CD4-positive, alpha-beta T cell (primary cell): ENCODE measurements at places on chromosomes 13 and 19. TPM values are rescaled to one million over a fixed set of nuclear protein-coding genes. Genes with fewer than 3 reads are reported as not detected.

- DNase-seq = no peak
Measured at GRCh38 chr19:7333198-7334118, 15.3 kb upstream of the ARHGEF18 start.

DNA sequence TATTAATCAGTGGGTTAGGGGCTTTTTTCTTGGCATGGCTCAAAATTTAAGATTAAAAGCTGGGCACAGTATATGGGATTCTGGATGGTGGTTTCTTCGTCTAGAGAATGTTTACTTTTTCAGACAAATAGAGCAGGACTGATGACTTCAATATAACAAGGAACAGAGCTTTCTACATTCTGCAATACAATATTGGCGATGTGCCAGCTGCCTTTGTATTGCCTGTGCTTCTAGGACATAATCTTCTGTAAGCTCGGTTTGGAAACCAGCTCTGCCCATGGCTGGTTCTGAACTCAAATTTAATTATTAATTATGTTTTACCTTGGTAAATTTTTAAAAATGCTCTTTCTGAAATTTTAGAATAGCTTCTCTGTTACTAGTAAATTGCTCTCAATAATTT is 139.1 kb upstream of the TRPC4 start:
- DNase-seq = no peak

- no peak for DNase-seq
Measured at GRCh38 chr13:90455823-90456222, 891.7 kb upstream of the MIR17HG start.

DNA sequence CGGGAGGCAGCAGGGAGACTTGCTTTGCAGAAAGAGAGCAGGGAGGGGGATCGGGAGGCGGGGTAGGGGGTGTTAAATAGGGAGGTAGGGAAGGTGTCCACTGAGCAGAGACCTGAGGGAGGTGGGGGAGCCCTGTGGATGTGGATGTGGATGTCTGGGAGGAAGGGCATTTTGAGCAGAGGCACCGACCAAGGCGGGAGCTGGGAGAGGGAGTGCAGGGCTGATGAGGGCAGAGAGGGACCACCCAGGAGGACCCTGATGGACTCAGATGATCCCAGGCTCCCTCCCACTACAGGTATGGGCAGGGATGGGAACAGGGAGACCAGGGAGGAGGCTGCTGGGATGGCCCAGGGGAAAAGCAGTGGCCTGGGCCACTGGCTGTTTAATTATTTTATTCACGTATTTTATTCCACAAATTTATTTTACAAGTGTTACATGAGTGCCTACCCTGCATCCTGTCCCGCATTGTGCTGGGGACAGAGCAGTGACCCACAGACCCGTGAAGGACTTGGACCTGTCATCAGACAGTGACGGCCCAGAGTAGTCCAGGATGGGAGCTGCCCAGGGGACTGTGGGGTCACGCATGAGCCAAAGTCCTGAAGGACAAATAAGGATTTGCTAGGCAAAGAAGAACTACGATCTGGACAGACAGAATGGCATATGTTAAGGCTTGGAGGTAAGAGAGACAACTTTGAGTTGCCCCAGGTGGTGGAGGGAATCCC is 5.3 kb downstream of the GRAMD1A start:
- DNase-seq = no peak

DNA sequence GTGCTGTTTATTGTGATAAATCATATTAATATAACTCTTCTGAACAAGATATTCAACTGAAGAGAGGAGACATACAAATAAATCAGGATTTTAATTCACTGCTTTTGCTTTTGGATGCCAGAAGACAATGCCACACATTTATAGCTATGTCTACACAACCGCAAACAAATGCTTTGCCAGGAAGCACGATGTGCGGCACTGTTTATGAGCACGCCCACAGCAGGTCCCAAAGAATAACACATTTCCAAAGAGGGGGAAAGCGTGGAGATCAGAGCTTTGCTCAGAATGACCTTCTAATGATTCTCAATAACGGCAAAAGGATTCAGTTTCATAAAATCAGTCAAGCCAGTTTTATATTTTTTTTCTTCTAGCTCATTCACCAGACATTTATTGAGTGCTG is 16.7 kb downstream of the FAM216B start:
- DNase-seq = no peak

The ANGPTL8 gene
- total RNA-seq = not detected

The ATP12A gene
- total RNA-seq = 0.06 TPM

The NRTN gene
- total RNA-seq = 1.5 TPM

The CCDC70 gene
- not detected for total RNA-seq

The UQCRFS1 gene
- total RNA-seq = 30.5 TPM

The CNN1 gene
- not detected for total RNA-seq
